ENCODE measurements at places on chromosomes 12 and 14.

GRCh38 chr14:67420102-67420739 lies 8.3 kb upstream of the PLEK2 start:
- no peak for DNase-seq

DNA sequence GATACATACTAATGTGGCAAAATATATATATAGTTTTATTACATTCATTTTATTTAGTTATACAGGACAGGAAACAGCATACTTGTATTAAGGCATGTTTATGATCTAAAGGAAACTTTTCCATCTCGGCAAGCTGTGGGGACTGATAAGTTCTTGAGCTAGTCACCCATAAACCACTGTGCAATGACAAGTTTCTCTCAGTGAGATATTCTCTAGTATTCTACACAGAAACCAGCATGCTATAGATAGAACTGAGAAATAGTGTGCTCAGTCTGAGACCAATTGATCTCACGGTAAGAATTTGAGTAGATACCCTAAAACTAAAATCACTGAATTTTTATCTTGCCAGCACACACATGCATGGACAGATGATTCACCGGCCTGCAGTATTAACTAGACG lies 717.6 kb upstream of the NOVA1 start:
- DNase-seq, result no peak

DNA sequence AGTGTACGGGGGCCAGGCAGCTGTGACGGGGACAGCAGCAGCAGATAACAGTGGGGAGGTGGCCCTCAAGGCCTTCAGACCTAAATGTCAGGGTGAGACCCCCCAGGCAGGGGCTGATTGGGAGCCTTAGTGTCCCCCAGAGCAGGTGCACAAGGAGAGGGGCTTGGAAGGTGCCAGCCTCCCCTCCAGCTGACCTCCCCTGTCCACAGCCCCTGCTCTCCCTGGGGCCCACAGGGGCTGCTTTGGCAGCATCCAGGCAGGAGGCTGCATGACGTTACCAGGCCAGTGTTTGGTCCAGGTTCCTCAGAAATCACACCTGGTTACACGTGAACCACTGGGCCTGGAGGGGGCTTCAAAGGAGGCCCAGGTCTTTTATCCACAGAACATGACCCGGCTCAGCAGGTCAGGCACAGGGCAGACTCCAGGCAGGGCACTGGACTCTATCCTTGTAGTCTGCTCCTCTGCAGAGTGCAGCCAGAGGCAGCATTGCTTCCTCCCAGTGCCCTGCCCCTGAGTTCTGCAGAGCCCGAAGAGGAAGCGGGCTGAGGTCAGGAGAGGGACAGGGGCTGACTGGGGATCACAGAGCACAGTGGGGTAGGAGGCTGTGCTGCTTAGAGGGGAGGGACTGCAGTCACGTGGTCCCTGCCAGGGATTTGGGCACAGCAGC lies 2.6 kb upstream of the TRMT61A start:
- no peak for DNase-seq

- no peak for DNase-seq
These were observed 324.4 kb upstream of the RTL1 start for GRCh38 chr14:101227611-101228594.

- DNase-seq, result no peak
These were observed 946 bp downstream of the DDX24 start for GRCh38 chr14:94079891-94080620.

DNA sequence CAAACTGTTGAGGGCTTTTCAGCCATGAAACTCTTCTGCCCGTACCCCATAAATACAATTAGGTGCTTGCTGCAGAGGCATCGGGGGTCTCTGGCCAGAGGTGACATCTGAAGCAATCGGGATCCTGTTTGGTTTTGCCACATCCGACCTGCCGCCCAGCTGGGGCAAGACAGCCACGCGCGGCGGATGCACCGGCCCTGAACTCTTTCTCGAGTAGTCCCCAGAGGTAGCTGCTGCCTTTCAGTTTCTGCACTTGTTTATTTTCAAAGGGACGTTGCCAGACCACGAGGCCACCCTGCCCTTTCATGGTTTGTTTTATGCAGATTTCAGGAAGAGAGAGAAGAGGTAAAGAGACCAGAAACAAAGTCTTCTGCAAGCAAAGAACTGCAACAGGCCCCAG lies 10.6 kb upstream of the MLXIP start:
- DNase-seq, result no peak

DNA sequence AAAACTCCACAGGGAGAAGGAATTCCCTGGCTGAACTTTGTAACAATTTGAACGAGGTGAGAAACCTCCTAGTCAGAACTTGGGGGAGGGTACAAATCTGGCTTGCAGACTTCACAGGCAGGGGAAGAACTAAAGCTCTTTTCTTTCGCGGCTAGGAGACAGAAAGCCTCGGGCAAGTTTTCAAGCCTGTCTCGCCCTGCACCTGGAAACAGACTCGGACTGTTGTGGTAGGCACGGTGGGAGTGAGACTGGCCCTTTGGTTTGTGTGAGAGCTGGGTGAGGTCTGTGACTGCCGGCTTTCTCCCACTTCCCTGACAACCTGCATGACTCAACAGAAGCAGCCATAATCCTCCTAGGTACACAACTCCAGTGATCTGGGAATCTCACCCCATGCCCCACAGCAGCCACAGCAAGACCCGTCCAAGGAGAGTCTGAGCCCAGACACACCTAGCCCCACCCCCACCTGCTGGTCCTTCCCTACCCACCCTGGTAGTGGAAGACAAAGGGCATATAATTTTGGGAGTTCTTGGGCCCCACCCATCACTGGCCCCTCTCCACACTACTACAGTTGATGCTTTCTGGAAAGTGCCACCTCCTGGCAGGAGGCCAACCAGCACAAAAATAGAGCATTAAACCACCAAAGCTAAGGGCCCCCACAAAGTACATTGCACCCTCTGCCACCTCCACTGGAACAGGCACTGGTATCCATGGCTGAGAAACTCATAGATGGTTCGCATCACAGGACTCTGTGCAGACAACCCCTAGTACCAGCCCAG lies 102.7 kb upstream of the ST8SIA1 start:
- DNase-seq, result no peak

- no peak for DNase-seq
These were observed 16.4 kb upstream of the PUS1 start for GRCh38 chr12:131912518-131913274.

- DNase-seq, result no peak
These were observed 45.7 kb downstream of the WDR20 start for GRCh38 chr14:102185360-102185759.

- DNase-seq, result no peak
These were observed 217.7 kb downstream of the AACS start for GRCh38 chr12:125282921-125283320.

GRCh38 chr12:66925083-66925482 lies 246.2 kb upstream of the GRIP1 start:
- DNase-seq, result no peak

- no peak for DNase-seq
These were observed 8.6 kb upstream of the OAS2 start for GRCh38 chr12:112969547-112970306.

- DNase-seq, result no peak
These were observed 24.8 kb downstream of the GPR68 start for GRCh38 chr14:91219517-91220389.

DNA sequence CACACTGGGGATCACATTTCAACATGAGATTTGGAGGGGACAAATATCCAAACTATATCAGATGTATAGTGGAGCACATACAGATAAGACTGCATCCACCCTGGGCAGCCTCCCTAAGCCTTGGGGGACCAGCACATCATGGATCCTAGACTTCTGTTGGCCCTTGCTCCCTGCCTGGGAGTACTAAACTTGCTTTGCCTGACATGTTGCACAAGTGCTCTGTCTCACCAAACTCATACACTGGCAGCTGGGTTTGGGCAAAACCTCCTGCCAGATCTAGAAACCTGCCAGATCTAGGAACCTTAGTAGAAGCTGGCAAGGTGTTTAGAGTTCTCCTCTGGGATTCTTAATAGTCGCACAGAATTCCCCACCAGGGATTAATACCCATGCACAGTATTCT lies 18.4 kb upstream of the DHRS4 start:
- no peak for DNase-seq

DNA sequence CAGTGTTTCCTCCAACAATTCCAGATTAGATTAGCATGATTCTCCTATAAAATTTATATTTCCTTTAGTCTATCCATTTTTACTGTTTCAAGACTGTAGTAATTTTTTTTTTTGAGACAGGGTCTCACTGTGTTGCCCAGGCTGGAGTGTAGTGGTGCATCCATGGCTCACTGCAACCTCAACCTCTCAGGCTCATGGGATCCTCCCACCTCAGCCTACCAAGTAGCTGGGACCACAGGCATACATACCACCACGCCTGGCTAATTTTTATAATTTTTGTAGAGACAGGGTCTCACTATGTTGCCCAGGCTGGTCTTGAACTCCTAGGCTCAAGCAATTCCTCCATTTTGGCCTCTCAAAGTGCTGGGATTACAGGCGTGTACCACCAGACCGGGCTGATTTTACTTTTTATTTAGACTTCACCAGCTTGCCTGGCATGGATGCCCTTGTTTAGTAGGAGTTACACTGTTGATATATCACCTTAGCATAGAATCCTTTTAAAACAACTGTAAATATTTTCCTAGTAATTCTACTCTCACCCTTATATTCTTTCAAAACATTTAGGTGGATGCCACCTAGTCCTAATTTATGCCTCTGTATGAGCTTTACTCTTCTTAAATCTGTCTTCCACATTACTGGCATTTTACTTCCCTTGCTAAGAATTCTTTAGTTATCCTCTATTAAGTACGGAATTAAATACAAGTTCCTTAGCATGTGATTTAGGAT lies 55.8 kb upstream of the LIMA1 start:
- DNase-seq, result no peak

- DNase-seq, result no peak
These were observed 44.9 kb downstream of the KRT80 start for GRCh38 chr12:52146822-52147366.

GRCh38 chr14:77206877-77207389 lies 25.3 kb downstream of the TMEM63C start:
- DNase-seq, result no peak

DNA sequence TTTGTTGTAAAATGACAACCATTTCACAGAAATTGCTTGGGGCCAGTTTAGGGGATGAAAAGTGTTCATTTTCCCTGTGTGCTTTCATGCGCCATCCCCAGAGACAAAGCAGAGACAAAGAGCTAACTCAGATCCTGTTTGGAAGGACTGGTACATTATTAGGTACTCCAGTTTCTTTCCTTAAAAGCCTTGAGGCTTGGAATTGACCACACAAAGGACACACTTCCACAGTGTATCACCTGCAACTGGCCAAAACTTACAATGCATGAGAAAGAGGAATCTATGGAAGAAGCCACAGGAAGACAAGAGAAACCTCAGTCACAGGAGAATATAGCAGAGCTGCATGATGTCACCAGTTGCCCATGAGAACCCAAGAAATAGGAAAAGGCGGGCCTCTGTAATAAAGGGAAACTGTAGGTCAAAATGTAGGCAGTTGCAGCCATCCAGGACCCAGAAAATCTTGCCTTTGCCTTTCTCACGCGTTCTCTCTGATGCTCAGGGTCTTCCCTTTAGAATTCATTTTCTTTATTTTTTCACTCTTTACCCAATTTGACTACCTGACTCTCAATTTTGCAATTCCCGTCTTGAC lies 339.0 kb downstream of the RMST start:
- DNase-seq, result no peak

- no peak for DNase-seq
These were observed 78.3 kb downstream of the CDK17 start for GRCh38 chr12:96321941-96322340.

DNA sequence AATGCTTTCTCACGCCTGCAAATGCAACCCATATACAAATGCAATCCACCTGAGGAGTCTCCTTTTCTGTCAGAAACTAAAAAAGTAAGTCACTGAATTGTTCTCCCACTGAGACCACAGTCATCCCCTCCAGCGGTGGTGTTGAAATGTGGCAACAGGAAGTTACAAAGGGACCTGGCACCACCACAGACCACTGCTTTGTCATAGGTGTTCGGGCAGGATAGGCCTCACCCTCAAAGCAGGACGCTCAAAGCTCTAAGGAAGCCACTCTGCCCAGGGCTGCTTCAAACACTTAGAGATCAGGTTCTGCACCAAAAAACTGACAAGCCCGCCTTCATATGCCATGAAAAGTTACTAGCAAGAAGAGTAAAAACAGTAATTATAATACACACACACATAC lies 11.3 kb downstream of the PHLDA1 start:
- DNase-seq, result peak; percentile 37

DNA sequence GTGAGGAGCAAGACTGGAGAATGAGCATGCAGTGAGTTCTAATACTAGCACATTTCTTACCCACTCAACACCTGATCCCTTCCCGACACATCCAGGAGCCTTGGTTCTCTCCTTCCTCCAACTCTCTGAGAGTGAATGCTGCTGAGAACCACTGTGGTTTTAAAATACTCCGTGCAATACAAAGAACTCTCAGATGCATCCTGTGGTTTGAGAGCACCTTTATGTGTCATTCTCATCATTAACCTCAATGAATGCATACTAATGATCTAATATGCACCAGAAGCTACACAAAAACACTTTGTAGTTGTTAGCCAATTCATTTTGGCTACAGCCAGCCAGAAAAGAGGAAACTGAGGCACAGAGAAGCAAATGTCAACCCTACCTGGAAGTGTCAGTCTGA lies 87.6 kb downstream of the GALNT8 start:
- DNase-seq, result no peak

DNA sequence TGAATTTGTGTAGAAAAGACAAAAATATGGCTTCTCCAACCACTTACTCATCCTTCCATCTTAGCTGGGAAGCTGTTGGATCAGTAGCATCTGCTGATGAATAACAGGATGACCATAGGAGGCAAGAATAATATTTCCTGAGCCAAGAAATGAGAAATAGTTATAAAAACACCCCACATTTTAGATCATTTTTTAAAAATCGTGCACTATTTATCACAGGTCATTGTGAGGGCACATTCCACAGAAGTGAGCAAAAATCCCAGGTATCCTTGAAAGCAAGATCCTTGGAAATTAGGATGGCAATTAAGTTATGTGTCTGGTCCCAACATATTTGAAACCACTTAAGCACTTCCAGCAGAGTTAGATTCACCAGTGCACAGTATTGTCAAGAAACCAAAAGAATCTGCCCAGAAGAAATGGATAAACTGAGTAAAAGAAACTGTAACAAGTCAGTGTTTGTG lies 8.4 kb downstream of the FAR2 start:
- DNase-seq, result no peak

- DNase-seq, result no peak
These were observed 599.7 kb downstream of the KCNH5 start for GRCh38 chr14:62445570-62445969.

GRCh38 chr14:44170556-44170955 lies 336.5 kb downstream of the FSCB start:
- no peak for DNase-seq

DNA sequence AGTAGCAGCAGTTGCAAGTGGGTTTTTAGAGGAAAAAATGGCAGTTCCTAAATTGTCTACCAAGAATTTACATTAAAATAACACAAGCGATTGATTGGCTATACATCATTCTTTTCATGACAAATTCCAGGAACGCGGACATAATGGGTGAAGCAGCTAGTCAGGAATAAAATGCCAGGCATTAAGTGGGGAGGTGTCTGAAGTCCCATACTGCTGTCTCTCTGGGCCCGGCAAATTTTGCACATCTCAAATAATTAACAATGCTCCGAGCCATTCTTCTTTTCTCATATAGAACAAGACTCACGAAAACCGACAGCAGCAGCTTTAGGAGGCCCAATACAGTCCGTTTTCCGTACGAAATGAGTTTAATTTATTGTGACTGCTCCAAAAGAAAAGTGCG lies 696 bp downstream of the RPL36AL start:
- no peak for DNase-seq

All from stimulated activated CD8-positive, alpha-beta memory T cell treated with anti-CD3 and anti-CD28 coated beads, Interleukin-4, amount 100 ng/mL, for 4 hours (primary cell).